ENCODE measurements at places on chromosomes 11 and 22.

- no peak for DNase-seq
Observed at GRCh38 chr11:128180441-128181087, 406.8 kb downstream of the ETS1 start.

- DNase-seq, result no peak
Observed at GRCh38 chr11:112751329-112751728, 209.9 kb upstream of the NCAM1 start.

DNA sequence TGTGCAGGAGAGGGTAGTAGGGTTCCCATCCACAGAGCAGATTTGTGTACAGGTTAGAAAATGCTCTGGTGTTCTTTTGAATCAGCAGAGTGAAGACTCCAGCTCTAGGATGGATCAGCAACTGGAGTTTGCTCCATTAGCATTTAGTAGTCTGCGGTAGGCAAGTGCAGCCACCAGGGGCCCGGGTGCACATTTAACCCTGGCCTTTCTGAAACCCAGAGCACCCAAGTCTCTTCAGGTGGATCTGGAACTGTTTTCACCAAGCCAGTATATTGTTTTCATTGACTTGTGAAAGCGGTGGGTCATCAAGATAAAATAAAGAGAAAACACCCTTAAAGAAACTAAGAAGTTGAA is 100.8 kb upstream of the CLPB start:
- no peak for DNase-seq

GRCh38 chr11:15710580-15711275 is 596.0 kb downstream of the INSC start:
- no peak for DNase-seq

- DNase-seq, result no peak
Observed at GRCh38 chr11:61737131-61737530, 15.3 kb upstream of the MYRF start.

GRCh38 chr11:35334385-35335090 is 84.8 kb downstream of the SLC1A2 start:
- no peak for DNase-seq

Measured in stimulated activated CD4-positive, alpha-beta T cell treated with anti-CD3 and anti-CD28 coated beads, Interleukin-12 subunit alpha, Interleukin-12 subunit beta, amount 100 ng/mL, for 4 hours (primary cell).